ENCODE measurements at places on chromosomes 4 and X. TPM values are rescaled to one million over a fixed set of nuclear protein-coding genes. Genes with fewer than 3 reads are reported as not detected.

- DNase-seq = no peak
These were observed 427 bp downstream of the ZNF182 start for GRCh38 chrX:48003367-48003757.

DNA sequence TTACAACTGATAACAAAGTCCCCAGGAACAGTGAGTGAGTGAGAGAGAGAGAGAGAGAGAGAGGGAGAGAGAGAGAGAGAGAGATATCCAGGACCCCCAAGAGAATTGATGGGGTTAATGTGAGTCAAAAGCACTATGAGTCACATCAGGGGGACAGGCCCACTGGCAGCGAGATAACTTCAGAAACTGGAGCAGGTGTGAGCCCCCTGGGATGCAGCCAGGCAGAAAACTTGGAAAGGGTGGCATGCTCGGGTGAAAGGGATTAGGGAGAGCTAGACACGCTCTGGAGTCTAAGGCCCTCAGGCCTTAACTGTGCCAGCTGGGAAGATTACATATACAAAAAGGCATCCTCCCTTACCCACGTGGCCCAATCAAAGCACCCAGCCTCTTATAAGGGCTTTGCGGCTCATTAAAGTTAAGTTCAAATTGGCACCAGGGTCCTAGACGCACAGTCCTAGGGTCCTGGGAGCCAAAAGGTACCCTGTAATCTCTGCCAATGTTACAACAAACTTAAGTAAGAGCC is 841 bp downstream of the ACOT9 start:
- no peak for DNase-seq

DNA sequence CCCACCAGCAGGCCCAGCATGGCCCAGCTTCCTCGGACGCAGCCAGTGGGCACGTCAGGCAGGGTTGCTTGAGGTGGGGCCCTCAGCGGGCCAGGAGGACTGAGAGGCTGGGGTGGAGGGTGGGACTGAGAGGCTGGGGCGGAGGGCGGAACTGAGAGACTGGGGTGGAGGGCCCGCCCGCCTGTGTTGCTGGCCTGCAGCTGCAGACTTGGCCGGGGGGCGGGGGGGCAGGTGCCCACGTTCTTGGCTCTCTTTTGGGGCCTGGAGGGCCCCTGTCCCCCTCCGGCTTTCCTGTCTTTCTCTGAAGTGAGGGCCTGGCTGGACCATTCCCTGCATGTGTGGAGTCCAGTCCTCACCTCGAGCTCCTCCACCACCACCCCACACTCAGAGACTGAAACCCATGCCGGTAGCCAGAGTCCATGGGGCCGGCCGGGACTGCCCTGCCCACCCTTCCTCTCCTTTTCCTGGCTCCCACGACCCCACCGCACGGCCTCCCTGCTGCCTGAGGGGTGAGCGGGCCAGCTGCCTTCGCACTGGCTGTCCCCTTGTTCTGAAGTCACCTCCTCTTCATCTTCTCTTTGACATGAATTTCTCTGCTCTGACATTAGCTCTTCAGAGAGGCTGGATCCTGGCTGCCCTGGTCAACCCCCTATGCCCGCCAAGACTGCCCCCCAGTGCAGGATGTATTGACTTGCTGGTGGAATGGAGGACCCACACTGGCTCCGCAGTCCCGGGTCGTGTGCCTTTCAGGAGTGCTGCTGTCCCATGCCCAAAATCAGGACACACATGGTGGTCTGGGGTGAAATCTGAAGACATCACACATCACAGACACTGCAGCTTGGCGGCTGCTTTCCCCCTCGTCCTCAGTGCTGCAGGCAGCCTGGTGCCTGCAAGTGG is 10.1 kb upstream of the NKX1-1 start:
- no peak for DNase-seq

PABPC1L2B gene
- total RNA-seq = not detected

DNA sequence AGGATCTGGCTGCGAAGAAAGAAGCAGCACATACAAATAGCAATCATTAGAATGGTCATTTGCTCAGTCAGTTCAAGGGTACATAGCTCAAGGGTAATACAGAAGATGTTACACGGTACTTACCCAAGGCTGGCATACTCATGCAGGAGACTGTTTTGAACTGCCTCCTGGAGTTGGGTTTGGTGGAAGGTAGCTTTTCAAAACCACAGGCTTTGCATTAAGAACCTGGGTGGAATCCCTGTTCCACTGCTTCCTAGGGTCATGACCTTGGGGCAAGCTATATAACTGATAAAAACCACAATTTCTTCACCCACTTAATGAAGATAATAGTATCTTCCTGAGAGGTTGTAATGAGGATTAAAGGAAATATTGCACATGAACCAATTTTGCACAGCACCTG is 36.5 kb downstream of the TBC1D9 start:
- DNase-seq = no peak

DNA sequence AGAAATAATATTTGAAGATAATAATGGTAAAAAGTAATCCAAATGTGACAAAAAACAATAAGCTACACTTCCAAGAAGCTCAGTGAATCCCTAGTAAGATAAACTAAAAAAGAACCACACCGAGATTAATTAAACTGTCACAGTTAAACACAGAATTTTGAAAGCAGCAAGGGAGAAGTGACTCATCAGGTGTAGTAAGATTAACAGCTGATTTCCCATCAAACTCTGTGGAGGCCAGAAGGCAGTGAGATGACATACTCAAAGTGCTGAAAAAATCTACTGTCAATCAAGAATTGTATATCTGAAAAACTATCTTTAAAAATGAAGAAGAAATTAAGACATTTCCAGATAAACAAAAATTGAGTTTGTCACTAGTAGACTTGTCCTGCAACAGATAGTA is 35.3 kb downstream of the STK32B start:
- no peak for DNase-seq

POLN gene
- 5.4 TPM for total RNA-seq

DNA sequence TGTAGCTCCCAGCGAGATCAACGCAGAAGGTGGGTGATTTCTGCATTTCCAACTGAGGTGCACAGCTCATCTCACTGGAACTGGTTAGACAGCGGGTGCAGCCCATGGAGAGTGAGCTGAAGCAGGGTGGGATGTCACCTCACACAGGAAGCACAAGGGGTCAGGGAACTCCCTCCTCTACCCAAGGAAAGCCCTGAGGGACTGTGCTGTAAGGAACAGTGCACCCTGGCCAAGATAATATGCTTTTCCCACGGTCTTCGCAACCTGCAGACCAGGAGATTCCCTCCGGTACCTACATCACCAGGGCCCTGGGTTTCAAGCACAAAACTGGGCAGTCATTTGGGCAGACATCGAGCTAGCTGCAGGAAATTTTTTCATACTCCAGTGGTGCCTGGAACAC is 216.4 kb upstream of the TET2 start:
- no peak for DNase-seq
